ENCODE measurements at places on chromosomes 11 and 22.

GRCh38 chr11:116344601-116345000 lies 428.2 kb downstream of the BUD13 start:
- no peak for DNase-seq

DNA sequence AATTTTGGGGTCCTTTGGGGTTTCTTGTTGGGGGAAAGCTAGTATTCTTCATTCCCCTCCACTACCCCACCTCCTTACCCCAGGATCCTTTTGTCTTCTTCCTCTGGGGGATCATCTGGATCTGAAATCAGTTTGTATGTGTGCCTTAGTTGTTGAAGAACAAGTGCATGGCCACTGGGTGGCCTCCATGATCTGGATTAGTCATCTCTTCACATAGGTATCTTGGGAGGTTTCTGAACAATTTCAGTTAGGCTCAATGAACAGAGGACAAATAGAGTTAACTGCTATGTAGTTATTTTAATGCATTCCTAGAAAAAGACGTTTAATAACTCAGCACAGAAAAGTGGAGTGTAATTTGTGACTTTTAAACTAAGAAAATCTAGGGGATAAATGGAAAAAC lies 7.1 kb upstream of the VWA5A start:
- DNase-seq: no peak

GRCh38 chr11:103832762-103833161 lies 203.7 kb upstream of the DDI1 start:
- no peak for DNase-seq

- DNase-seq: no peak
Measured at GRCh38 chr11:118126082-118126838, 26.4 kb downstream of the SCN4B start.

DNA sequence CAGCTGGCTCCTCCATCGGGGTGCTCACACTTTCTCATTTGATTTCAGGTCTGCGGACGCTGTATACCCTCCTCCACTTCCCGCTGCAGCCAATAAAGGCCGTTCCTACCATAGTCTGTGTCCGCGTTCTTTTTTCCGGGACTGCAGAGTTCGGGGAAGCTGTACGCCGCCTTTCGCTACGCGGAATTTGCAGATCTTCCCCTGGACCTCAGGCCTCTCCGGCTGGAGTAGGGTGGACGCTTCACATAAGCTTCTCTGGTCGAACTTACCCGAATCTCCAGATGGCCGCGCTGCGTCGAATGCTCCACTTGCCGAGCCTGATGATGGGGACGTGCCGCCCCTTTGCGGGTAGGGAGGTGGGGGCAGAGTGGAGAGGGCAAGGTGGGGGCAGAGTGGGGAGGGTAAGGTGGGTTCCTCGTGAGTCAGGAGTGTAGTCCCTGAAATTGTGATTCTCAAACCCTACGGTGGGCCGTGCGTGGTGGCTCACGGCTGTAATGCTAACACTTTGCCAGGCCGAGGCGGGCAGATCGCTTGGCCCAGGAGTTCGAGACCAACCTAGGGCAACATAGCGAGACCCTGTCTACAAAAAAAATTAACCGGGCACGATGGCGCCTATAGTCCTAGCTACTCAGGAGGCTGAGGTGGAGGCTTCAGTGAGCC lies 617 bp downstream of the CSKMT start:
- peak; percentile 59 for DNase-seq

- no peak for DNase-seq
Measured at GRCh38 chr22:37894939-37895670, 11.0 kb upstream of the MICALL1 start.

DNA sequence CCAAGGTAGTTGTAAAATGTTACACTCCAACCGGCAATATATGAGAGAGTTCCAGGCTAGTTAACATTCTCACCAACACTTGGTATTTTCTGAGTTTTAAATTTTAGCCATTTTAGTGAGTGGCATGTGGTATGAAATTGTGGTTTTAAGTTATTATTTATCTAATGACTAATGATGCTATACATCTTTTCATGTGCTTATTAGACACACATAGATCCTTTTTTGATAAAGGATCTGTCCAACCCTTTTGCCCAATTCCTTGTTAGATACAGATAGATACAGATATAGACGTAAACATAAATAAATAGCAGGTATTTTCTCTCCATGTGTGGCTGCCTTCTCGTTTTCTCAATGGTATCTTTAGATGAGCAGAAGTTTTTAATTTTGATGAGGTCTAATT lies 39.3 kb downstream of the ALKBH8 start:
- DNase-seq: no peak

DNA sequence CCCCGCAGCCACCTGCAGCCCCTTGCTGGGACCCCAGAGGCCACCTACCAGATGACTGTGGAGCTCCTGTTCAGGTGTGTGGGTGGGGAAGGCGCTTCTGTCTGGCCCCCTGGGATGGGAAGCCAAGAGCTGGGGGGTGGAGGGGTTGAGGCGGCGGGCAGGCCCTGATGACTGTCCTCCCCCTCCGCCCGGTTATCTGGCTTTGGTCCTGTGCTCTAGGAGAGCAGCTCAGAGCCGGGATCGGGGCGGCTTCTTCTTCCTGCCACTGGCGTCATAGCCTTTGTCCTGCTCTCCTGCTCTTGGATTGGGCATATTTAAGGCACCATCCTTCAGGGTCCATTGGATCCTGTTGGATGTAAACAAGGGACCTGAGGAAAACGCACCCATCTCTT lies 38.4 kb downstream of the TPCN2 start:
- no peak for DNase-seq

DNA sequence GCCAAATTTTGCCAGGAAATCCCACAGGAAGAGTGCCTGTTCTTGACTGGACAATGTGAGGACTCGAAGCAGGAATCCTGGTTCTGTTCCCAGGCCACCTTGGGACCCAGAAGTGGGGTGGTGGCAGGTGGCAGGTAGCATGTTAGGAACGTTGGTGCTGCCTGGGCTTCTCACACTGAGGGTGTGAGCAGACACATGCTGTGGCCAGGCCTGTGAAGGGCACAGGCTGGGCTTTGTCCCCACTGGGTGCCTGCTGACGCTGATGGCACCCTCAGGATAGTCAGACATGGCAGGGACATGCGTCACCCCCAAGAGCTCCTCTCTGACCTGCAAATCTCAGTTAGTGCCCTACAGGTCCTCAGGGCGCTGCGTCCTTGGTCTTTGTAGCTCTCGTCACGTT lies 21.1 kb upstream of the NECTIN1 start:
- DNase-seq: no peak

DNA sequence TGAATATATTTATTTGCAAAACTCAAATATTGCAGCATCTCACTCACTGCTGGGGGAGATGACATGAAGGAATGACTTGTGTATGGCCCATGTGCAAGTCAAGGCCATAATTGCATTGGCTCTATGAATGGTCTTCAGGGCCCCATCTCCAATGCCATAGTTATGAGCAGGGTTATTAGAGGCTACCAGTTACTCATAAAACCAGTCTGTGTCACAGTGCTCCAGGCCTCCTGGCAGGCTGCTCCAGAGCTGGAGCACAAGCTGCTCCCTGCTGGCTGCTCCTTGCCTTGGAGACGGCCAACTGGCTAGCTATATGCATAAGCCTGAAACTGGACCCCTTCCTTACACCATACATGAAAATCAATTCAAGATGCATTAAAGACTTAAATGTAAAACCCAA lies 145.7 kb downstream of the TRPC6 start:
- DNase-seq: no peak

- no peak for DNase-seq
Measured at GRCh38 chr22:50183141-50183971, 2.4 kb upstream of the TRABD start.

GRCh38 chr11:737366-737765 lies 9.9 kb upstream of the TALDO1 start:
- DNase-seq: no peak

DNA sequence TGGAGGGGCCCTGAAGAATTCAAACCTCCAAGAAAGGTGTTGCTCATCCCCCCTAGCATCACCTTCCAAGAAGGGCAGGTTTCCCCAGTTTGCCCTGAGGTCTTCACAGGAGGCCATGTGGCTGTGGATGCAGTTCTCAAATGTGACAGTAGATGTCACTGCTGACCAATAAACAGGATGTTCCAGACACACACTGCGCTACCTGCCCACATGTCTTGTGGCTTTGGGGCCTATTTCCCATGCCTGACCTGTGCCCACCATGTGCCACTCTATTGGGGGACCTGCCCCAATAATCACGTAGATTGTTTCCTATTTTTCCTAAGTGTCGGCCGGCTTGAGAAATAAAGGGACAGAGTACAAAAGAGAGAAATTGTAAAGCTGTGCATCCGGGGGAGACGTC lies 4.5 kb downstream of the GSTT2 start:
- peak; percentile 34 for DNase-seq
